ENCODE measurements at places on chromosomes 12 and 14.

DNA sequence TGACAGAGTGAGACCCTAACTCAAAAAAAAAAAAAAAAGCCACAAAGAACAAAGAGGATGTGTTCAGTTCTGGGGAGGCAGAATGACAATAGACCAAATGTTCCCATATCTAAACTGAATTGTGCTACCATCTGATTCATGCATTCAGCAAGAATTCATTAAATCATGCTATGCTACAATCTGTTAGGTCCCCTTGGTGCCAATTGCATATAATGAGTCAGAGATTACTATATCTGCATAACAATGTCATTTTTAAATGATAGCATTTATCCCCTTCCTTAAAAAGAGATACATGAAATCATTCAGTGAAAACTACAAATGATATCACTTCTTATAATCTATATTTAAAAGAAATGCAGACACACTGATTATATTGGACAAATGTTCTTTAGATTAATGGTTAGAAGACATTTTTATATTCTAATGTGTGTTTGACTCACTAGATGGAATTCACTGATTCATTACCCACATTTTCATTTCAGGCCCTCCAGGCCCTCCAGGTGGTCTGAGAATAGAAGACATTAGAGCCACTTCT is 207.6 kb upstream of the PDZRN4 start:
- no peak for DNase-seq

DNA sequence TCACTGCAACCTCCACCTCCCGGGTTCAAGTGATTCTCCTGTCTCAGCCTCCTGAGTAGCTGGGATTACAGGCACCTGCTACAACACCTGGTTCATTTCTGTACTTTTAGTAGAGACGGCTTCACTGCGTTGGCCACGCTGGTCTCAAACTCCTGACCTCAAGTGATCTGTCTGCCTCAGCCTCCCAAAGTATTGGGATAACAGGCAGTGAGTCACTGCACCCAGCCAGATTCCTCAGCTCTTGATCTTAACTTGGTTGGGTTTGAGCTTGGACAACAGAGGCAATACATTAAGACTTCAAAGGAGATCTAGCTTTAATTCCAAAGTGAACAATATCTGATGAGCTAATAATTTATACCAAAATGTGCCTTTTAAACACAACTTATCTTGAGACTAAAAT is 5.6 kb downstream of the DAZAP2 start:
- no peak for DNase-seq

DNA sequence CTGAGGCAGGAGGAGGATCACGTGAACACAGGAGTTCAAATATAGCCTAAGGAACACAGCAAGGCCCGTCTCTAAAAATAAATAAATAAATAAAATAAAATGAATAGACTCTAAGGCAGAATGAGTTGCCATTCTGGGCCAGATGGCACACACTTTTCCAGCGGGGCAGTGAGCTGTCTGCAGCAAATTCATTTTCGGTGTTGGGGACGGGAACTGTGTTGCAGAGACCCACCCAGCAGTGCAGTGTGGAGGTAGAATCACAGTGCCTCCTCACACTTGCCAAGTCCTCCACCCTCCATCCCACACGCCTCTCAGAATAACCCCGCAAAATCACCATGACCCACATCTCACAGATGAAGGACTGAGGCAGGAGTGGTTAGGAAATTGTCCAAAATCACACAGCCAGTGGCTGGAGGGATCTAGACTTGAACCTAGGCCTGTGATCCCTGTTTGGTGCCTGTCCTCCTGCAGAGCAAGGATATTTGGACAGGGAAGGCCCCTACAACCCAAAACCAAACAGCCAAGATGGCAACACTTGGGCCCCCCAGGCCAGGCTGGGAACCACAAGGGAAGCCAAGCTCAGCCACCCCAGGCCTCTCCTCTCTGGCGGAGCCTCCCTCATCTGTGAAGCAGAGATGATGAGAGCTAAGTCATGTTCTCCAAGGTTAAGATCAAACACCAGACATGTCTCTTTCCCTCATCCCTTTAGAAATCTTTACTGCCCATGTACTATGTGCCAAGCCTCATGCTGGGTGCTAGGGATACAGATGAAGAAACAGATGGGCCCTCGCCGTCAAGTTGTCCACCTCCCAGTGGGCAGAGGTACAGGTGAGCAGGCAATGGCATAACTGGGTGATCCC is 152.7 kb downstream of the DPF3 start:
- DNase-seq = no peak

- DNase-seq = no peak
Observed at GRCh38 chr12:108640802-108641445, 7.2 kb upstream of the SELPLG start.

DNA sequence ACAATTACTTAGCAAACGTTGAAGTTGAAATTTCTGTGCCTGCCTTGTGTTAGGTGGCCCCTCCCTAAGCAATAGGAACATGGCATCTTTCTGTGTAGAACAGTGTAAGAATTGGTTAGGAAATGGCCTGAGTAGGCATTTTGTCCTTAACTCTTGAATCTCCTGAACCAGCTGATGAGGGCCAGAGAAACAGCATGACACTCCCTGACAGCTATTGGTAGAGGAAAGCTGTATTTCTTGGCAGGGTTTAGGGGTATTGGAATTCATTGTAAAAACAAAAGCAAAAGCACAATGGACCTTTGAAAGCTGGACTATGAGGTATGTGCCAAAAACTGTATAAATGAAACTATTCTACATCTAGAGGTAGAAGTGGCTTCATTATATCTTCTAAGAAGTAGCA is 40.6 kb upstream of the LRTM2 start:
- no peak for DNase-seq

DNA sequence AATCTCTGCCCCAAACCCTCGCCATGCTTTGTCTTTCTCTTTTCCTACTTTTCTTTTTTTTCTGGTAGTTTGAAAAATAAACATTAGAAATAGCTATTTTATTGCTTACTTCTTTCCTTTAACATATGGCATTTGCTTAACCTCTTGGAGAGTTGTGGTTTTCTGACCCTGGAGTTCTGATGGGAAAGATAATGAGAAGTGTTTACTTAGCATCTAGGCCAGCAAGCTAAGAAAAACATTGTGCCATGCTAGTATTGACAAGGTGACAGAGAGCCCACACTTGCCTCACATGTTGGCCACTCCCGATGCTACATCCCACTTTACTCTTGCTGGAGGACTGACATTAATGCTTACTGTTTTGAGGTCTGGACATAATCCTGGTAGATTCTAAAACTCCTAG is 886.2 kb downstream of the DIO2 start:
- no peak for DNase-seq

GRCh38 chr12:88424791-88425730 is 155.2 kb downstream of the KITLG start:
- DNase-seq = no peak

DNA sequence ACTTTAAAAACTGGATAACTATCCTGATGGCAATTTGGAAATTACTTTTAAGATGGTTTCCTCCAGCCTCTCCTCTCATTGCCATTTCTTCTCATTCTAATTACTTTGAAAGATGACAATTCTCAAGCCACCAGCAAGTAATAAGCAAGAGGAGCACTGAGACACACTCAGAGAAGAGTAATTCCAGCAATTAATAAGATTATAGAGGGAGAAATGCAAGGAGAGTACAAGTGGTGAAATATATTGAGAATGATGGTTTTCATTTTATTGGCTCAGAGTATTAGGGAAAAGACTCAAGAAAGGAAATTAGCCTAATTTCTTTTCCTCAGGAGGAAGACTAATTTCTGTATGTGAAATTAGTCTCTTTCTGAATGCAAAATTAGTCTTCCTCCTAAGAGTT is 20.5 kb upstream of the MSRB3 start:
- DNase-seq = no peak

All from activated T-helper 1 cell treated with anti-CD3 and anti-CD28 coated beads, Interleukin-2, amount 50 U/mL, for 16 hours (primary cell).